Retinal pigment epithelial cell (primary cell): ENCODE measurements at places on chromosomes 7 and 10.

GRCh38 chr7:14833707-14834106 lies 68.8 kb downstream of the DGKB start:
- no peak for DNase-seq

DNA sequence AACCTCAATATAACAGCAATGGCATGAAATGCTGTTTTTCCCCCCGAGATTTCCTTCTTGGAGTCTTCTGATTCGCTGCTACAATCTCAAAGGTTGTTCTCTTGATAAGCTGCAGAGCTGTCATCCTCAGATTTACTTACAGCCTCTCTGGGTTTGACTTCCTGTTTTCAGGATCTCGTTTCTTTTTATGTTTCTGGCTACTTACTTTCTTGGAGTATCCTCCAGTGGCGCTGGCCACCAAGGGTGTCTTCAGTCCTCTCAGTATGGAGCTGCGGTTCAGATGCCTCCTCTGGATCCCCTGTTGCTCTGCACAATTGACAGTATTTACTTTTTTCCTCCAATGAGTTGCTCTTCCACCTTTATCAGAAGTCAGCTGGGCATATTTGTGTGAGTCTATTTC lies 152.0 kb upstream of the TMEM72 start:
- no peak for DNase-seq

- no peak for DNase-seq
Observed at GRCh38 chr7:101559586-101559985, 69.5 kb downstream of the MYL10 start.

- DNase-seq = no peak
Observed at GRCh38 chr7:90345595-90346335, 751 bp upstream of the GTPBP10 start.

DNA sequence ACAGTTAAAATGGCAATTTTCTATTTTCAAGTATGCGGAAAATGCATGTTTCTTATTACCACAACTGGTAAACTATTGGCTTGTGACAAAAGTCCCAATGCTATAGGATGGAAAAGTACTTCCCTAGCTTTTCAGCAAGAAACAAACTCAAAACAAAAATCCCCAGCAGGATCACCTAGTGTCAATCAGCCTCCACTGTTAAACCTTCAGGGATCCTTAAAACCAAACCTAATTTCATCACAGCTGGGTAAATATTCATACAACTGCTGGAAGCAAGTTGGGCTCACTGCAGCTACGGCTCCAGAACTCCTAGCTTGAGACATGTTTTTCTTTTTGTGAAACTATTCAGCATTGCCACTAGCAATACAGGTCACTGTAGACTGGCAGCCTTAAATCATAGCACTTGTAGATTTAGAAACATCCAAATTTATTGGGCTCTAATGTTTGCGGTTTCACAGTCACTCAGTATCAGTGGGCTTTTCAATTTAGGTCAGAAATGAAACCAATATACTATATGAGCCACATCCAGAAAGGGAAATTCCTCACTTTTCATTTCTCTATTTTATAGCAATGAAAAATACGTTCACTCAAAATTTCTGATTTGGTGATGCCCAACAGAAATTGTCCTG lies 145.2 kb upstream of the ANK3 start:
- no peak for DNase-seq

GRCh38 chr7:47328392-47329319 lies 253.3 kb downstream of the TNS3 start:
- DNase-seq = no peak

DNA sequence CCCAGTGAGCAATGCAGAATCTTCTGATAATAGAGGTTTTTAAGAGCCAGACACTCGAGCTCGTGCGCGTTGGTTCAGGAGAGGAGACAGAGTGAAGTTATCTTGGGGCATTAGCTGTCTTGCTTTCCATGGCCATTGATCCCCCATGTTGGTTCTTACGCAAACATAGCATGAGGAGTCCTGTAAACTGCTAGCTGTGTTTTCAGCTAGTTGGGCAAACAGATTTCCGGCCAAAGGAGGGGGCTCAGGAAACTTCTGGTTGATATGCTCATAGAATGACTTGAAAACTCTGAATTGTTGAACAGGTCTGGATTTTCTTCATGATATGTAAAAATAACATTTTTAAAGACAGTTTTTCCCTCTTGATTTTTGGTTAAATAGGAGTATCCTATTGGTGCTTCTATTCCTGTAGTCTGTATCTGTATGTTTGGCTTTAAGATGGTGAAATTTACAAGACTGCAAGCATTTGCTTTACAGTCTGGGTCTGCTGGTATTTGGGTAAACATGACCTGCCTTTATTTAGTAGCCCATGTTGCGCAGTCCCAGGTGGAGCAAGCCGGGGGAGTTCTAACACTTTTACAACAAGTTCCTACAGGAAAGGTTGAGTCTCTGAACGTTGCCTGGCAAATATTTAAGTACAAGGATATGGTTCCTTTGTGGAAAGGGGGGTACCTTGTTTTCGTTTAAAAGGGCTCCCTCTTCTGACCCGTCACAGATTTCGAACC lies 218.4 kb upstream of the KCND2 start:
- DNase-seq = no peak

DNA sequence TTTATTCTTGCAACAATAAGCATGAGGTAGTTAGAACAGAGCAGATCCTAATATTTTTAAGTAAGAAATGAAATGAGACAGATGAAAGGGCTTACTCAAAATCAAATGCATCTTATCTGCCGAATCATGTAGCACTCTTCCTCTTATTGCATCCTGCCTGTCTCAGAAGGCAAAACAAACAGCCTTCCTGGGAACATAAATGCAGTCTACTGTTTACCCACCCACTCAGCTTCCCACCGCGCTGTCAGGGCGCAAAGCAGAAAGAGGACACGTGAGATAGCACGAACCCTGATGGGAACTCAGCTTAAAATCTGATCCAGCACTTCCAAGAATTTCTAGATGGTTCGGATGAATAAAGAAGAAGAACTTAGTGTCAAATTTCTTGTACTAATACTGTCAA lies 114.4 kb upstream of the CDK1 start:
- DNase-seq = no peak

GRCh38 chr7:1544896-1545416 lies 11.0 kb downstream of the TMEM184A start:
- no peak for DNase-seq

- no peak for DNase-seq
Observed at GRCh38 chr10:11147722-11148121, 130.1 kb downstream of the CELF2 start.

DNA sequence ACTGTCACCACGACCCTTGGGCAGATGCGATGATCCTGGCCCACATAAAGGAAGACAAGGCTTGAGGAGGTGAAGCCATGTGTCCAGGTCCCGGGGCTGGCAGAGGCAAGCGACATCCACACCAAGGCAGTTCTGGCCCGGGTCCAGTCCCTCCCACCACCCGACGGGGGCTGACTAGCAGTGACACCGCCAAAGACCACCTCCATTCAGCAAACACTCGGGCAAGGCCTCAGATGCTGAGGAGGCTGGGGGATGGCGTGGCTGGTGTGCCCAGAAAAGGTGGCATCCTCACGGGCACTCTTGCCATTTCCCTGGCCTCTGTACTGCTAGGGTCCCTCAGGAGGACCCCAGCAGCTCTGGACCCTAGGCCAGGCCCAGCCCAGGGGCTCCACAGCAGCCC lies 219.0 kb downstream of the ELFN1 start:
- no peak for DNase-seq

DNA sequence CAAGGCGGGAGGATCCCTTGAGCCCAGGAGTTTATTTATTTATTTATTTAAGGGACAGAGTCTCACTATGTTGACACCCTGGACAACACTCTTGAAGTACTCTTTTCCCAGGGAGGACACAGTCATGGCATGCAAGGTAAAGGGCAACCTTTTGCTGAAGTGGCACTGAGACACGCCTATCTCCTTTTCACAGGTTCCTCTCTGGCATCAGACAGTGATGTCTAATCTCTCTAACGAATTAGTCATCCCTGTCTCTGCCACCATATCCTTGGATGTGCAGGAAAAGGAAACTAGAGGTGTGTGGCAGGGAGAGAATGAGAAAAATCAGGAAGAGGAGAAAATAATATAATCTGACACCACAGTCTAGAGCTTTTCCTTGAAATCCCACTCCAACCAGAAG lies 19.5 kb downstream of the CPVL start:
- no peak for DNase-seq

DNA sequence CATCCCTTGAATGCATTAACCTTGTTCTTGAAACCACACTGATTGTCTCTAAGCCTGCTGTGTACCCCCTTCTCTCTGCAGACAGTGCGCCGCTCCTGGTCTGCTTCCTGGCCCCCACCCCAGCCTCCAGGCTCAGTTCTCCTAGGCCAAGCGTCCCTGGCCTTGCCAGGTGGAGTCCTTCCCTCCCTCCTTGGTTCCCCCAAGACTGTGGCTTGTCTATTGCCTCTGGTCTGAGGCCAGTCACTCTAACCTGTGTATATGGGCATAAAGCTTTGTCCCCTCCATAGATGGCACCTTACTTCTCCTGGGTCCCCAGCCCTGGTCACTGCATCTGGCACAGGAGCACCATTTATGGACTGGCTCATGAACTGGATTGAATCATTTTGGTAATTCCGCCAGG lies 133.5 kb upstream of the EEPD1 start:
- DNase-seq = no peak

DNA sequence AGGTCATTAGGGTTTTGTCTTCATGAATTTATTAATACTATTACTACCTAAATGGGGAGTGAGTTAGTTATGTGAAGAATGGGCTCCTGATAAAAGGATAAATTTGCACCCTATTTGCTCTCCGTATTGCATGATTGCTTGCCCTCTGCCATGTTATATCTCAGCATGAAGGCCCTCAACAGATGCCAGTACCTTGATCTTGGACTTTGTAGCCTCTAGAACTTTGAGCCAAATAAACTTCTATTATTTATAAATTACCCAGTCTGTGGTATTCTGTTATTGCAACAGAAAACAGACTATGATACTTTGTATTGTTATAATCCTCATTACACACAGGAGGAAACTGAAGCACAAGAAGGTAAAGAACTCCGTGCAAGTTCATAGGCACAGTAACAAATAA lies 150.8 kb downstream of the AGMO start:
- DNase-seq = no peak

DNA sequence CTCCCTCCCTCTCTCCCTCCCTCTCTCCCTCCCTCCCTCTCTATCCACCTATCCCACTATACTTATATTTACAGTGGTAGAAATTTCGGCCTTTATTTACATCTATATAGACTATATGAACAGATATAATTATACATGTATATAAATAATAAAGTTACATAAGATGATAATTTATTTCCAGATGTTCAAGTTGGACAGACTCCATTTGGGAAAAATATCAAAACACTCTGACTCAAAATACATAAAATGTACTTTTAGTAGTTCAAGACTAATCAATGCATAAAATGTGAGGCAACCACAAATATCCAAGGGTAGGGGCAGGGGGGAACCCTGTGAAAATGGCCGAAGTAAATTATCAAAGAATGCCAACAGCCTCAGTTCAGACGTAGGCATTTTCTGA lies 203.0 kb downstream of the FANK1 start:
- DNase-seq = no peak

DNA sequence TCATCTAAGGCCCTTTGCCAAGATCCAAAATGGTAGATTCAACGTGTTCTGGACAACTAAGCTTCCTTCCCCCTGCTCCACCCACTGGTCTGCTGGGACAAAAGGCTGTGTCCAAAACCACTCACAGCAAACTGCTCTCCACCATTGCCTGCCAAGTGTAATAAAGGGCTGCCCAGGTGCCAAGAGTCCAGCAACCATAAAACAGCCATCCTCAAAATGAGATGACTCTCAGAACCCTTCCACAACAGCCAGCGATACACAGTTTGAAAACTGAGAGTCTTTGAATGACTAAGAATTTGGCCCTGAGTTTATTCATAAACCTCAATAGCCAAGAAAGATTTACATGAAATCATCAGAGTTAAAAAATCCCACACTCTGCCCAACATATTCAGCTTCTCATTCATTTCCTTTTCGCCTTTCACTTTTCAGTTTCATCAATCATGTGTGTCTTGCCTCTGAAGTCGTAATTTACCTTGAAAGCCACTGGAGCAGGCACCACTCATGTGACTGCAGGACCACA lies 658.1 kb upstream of the MGMT start:
- DNase-seq = no peak

DNA sequence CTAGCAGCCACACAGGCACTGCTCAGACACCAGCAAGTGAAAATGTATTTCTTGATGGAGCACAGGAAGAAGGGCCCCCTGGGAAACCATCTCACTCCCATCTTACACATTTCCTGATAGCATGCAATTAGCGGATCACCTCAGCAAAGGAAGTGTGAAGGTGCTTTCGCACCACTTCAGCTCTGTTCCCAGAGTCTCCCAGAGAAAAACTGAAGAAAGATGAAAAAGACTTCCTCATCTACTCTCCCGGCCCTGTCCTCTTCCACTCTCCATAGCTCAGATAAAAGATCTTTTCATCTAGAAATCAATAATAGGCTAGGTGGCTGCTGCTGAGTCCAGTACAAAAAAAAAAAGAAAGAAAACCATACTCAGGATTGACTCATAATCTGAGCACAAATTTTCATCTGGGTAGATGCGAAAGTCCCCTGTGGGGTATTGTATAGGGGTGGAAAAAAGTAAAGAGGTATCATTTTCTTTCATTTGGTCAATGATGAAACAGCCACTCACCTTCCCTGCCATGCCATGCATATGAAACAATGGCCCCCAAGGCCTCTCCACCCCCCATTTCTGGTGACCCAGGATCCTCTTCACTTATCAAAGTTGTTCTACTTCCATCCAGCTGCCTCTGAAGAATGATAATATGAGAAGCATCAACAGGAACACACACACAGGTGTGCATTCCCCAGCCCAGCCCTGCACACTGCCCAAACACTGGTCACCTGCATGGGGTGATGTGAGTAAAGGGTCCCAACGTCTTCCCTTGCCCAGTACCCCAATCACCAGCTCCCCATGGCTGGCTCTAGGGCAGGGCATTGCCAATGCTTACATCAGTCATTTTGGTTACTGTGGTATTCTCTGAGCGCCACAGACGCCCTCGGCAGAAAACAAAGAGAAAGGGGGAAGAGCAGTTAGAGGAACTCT lies 48.8 kb upstream of the DGKI start:
- DNase-seq = no peak

DNA sequence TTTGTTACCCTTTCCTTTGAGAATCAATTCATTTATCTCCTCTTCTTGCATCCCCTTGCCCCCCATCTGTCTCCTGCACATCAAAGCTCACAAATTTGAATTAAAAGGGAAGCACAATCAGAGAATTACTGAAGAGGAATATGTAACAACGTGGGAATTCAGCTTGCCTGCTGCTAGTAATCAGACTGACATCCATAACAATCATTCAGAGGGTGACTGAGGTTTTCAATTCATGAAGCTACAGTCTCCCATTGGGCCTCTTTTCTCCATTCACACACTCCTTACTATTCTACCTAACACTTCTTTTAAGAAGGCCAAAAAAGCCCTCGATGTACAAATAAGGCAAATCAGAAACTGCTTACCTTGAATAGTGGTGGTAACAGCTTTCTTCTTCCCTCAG lies 24.3 kb upstream of the DNA2 start:
- DNase-seq = no peak
